Myocyte (in vitro differentiated cells): ENCODE measurements at places on chromosomes 6 and 20.
A peak's percentile ranks its signal among the peaks of the same experiment; 100 is the strongest.

GRCh38 chr20:8183526-8183925 is 51.5 kb downstream of the PLCB1 start:
- no peak for DNase-seq

DNA sequence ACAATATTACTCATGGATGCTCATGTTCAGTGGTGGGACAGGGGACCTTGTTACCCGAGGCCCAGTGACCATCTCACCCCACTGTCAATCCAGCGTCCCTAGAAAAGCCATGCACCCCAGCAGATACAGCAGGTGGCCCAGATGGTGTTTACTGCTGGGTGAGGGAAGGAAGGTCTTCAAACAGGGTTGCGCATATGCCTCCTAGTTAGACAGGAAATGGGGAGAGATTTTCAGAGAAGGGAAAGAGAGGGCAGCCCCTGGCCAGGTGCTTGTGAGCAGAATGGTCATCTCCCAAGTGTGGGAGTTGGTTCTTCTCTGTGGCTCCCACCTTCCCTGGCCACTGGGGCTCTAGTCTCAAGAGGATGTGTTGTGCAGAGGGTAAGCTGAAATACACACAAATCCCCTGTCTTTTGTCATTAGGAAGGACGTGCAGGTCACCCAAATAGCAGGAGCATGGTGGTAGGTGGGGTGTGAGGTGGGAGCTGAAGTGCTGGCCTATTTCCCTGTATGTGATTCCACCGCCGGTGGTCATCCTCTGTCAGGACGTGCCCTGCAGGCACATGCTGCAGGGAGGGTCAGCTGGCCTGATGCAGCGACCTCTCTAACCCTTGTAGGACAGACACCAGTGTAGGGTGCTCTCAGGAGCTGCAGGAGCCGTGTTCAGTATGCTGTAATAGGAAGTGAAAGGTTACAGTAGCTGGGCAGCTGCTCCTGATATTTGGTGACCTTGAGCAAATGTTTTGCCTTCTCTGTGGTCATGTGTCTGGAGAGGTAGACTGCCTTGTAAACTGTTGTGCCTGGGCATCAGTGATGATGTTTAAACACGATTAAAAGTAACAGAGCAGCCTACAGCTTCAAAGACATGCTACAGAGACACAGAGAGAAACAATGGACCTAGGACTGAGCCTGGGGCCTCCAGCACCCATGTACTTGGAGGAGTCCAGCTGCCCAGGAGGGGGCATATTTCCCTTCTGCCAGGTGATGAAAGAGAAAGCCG is 3.2 kb upstream of the CST3 start:
- peak; percentile 48 for DNase-seq

DNA sequence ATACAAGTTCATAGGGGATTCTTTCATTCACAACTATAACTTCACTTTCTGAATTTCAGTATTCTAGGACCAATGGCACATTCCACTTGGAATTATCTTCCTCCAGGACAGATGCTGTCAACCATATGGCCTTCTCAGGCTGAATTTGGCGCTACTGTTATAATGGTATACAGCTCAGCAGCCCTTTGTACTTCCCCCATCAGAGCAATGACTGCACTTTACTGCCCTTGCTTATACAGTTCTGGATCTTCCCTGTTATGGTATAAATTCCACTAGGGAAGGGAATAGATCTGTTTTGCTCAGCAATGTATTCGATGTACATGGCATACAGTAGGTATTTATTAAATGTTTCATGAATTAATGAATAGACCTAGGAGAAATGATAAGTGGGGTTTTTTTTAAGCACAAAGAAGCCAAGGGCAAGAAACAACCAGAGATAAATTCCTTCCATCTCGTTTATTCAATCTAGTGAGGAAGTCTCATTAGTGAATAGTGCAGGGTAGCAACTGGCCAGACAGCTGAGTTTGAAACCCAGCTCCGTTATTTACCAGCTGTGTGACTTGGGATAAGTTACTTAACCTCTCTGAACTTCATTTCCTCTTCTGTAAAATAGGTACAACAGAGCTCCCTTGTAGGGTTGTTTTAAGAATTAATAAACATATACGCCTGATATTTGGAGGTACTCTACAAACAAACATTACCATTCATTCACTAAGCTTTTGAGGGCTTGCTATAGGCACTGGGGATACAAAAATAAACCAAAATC is 97.1 kb upstream of the PRDM1 start:
- no peak for DNase-seq

DNA sequence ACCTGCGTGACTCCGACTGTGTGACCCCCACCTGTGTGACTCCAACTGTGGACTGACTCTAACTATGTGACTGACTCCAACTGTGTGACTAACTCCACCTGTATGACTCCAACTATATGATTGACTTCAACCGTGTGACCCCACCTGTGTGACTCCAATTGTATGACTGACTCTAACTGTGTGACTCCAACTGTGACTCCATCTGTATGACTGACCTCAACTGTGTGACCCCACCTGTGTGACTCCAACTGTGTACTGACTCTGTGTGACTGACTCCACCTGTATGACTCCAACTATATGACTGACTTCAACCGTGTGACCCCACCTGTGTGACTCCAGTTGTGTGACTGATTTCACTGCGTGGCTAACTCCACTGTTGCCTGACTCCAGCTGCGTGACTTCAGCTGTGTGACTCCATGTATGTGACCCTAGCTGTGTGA is 38.6 kb downstream of the SYNJ2 start:
- no peak for DNase-seq

GRCh38 chr6:33578588-33579011 is 1.5 kb downstream of the BAK1 start:
- DNase-seq, result no peak

DNA sequence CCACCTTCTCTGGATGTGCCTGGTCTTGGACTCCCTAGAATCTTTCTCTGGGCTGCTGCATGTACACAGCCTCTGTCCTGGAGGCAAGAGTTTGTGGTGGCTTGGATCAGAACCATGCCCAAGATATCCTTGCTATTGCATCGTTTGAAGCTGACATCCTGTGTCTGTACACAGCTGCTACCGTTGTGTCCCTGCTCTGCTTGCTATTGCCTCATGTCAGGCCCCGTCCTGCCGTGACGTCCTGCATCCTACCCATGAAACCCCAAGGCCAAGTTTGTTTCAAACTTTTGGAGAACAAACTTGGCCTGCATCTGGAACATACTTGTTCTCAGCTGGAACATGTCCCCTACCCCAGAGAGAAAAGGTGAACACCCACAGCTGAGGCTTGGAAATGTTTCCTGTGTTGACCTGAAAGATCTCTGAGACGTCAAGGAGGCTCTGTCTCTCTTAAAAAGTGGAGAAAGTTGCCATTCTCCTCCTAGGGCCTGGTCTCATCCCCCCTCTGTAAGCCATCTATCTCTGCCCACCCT is 78.1 kb downstream of the HFE start:
- no peak for DNase-seq

DNA sequence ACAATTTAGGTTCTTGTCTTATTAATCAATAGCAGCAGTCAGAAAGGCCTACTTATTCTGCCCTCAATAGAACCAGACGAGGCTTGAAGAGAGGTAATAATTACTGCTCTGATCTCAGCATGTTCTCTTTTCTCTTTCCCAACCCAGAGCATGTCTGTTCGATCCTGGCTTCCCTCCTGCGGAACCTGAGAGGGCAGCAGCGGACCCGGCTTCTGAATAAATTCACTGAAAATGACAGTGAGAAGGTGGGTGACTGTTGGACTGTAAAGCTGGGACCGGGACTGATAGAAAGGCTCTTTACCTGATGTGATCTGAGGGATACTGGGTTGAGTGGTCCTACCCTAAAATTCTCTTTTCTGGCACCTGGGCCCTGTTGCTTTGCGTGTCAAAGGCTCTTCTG is 63.0 kb upstream of the VSTM2L start:
- DNase-seq, result no peak

DNA sequence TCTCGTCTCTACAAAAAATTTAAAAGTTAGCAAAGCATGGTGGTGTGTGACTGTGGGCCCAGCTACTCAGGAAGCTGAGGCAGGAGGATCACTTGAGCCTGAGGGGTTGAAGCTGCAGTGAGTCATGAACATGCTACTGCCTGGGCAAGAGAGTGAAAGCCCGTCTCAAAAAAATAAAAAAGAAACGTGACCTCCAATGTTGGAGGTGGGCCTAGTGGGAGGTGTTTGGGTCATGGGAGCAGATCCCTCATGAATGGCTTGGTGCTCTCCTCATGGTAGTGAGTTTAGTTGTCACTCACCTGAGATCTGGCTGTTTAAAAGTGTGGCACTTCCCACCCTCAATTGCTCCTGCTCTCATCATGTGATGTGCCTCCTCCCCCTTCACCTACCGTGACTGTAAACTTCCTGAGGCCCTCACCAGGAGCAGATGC is 24.3 kb downstream of the RBL1 start:
- no peak for DNase-seq

- DNase-seq, result no peak
These were observed 58.2 kb downstream of the FUT9 start for GRCh38 chr6:96074006-96074405.

DNA sequence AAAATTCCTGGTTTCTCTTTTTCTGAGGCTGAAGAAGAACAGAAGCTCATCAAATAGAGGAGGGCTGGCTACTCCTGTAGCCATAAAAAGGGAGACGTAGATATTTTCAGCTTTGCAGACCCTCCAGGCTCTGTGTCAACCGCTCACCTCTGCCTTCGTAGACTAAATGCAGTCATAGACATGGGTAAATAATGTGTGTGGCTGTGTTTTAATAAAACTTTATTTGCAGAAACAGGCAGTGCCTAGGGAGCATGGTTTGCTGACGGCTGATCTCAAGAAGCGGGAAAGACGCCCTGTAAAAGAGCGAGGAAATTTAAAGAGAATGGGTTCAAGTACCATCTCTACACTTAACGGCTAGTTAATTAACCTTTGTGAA is 171.8 kb downstream of the BCAS1 start:
- DNase-seq, result no peak

DNA sequence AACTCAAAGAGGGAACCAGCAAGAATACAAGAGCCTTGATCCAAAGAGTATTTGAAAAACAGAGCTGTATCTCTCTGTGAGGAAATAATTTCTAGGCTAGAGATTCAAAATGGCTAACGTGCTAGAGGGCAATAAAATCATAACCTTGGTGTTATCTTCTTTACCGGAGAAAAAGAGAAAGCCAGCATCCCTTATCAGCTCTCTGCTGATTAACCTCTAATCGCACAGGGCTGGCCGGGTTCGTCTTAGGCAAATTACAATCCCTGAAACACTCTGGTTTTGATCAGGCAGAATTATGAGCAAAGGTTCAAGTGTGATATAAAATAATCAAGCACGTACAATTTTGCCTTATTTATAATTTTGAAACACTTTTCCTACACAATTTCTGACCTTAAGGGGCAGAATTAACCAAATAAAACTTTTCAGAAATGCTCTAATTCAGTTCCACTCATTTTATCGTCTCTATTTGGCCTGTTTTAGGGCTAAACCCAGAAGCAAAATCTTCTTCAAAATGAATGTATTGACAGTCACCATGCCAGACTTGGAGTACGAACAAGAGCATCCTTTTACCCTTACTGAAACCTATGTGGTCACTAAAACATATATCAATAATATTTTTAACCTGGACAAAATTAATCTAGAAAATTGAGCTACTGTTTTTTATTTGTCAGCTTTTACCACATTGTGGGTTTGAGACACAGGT is 13.7 kb downstream of the PSMB9 start:
- DNase-seq, result no peak

- DNase-seq, result no peak
These were observed 69.4 kb downstream of the GFOD1 start for GRCh38 chr6:13417954-13418353.

- DNase-seq, result no peak
These were observed 239.1 kb downstream of the THBS2 start for GRCh38 chr6:169014211-169015197.

DNA sequence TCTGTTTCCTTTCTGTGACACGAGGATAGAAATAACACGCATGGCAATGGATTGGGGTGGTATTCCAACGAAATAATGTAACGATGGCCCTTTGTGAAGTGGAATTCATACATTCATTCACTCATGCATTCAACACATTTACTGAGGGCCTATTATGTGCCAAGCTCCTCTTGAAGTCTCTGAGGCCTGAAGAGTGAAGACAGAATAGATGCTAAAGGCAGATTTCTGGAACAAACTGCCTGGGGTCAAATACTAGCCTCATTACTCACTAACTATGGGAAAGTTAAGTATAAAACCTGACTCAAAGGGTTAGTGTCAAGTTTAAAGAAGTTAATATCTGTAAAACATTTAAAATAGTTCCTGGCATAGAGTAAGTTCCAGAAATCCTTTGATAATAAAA is 279.6 kb upstream of the SULF2 start:
- DNase-seq, result no peak

- DNase-seq, result peak; percentile 46
These were observed 81.8 kb downstream of the ISM1 start for GRCh38 chr20:13302647-13303450.

DNA sequence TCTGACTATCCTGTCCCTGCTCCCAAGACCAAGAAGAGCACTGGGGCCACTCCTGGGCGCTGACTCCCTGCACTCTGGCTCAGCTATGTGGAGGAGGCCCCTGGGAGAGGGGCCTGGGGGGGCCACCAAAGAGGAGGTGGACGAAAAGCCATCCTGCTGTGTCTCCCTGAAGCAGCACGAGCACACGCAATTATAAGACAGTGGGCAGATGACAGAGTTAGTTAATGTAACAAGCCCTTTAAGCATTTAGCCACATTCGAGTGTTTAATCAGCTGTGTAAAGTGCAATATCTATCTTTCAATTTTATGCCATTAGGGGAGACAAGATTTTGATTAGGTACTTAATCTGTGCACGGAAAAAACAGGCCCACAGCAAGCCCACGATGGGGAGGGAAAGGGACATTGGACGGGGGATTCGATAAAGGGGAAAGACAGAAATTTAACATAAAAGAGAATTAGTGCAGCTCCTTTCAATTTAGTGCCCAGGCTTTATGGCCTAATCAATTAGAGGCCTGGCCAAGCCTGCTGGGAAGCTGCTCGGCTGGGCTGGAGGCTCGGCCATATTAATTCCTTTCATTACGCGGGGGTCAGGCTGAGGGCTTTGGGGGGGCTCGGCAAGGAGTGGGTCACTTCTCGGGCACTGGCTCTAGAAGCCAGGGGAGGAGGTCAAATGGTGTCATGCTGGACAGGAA is 286.2 kb downstream of the DHX35 start:
- no peak for DNase-seq

- DNase-seq, result no peak
These were observed 602 bp upstream of the TSPYL4 start for GRCh38 chr6:116254297-116255056.

DNA sequence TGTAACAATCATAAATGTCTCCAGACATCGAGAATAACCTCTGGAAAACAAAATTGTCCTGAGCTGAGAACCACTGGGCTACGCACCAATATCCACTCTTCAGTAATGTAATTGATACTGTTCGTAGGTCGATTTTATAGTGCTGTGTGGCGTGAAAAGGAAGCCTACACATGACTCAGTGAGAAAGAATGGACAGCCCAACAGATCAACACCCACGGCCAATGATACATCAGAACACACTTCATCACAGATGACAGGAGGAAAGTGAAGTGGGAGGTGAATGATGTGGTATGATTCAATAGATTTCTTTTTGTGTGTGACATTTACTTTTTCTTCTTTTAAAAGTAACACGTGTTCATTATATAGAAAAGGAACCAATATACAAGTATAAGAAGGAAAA is 93.5 kb downstream of the RPS12 start:
- DNase-seq, result peak; percentile 31
